ENCODE measurements at places on chromosomes 13 and 19.
A peak's percentile ranks its signal among the peaks of the same experiment; 100 is the strongest.

GRCh38 chr13:53885997-53886396 lies 857.4 kb downstream of the OLFM4 start:
- no peak for DNase-seq

GRCh38 chr19:28899703-28900102 lies 313.2 kb downstream of the UQCRFS1 start:
- DNase-seq, result no peak

GRCh38 chr13:103615771-103616170 lies 549.6 kb upstream of the SLC10A2 start:
- no peak for DNase-seq

DNA sequence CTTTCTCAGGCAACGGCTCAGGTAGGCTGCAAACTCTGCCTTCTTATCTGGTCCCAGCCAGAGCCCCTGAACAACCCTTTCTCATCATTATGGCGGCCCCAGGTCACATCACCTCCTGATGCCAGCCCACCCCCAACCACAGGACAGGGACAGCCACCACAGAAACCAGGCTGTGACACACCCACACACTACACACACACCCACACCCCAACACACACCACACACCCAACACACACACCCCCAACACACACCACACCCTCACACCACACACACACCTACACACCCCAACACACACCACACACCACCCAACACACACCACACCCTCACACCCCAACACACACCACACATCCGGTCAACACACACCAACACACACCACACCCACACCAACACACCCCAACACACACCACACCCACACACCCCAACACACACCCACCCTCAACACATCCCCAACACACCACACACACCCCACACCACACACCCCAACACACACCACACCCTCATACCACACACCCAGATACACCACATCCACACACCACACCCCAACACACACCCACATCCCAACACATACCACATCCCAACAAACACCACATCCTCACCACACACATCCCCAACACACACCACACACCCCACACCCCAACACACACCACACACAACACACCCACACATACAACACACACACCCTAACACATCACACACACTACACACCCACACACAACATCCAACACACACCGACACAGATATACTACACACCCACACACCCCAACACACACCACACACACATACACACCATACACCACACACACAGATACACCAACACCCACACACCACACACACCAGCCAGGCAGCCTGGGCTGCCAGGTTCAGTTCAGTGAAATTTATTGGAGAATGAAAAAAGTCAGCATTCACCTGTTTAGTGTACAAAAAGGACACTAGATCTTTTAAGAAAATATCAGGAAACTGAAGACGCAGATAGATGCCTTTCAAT lies 4.2 kb upstream of the ISYNA1 start:
- no peak for DNase-seq

- no peak for DNase-seq
Measured at GRCh38 chr19:33509774-33510173, 11.8 kb downstream of the PEPD start.

DNA sequence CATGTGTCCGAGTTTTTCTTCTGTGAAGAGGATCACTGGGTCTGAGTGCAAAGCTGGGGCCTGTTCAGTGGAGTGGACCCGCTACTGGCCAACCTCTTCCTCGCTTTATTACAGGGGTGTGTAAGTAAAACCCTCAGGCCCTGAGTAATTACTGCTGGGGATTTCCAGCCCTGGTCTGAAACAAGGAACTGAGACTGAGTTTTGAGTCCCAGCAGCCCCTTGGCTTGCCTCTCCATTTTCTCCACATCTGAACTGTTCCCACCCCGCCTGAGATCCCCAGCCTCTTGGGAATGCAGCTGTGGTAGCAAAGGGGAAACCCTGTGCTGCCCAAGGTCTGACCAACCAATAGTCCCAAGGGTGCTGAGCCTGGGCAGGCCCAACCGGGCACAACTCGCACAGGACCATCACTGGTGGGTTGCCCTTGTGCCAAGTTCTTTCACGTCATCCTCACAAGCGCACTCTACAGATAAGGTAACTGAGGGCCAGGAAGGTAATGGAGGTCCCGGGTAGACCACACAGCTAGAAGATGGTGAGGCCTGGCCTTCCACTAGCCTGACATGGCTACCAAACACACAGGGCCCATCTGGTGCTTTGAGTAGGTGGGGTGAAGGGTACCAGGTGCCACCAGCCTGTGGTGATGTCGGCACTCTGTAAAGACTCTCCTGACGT lies 13.7 kb upstream of the SLC35E1 start:
- no peak for DNase-seq

- no peak for DNase-seq
Measured at GRCh38 chr19:44668985-44669764, 2.1 kb upstream of the CEACAM19 start.

DNA sequence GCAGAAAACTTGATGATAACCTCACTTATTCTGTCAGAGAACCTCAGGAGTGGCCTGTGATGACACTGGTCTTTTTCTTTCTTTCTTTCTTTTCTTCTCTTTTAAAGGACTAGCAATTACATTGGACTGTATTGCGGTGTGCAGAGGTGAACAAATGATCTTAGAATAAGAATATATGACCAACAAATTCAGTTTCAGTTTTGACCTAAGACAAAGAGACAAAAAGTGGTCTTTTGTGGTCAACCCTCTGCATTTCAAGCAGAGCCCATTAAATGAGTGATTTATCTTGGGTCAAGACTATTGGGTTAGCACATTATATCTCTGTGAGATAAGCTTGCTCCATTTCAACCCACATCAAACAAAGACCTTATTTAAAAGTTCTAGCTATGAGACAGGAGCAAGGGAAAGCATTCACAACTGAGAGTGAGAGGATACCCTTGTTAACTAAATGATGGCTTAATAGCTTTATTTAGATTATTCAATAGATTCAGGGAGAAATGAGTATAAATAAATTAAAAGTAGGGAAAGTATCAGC lies 644.4 kb downstream of the PCDH9 start:
- DNase-seq, result no peak

- DNase-seq, result no peak
Measured at GRCh38 chr19:27748551-27749152, 1464.3 kb downstream of the UQCRFS1 start.

DNA sequence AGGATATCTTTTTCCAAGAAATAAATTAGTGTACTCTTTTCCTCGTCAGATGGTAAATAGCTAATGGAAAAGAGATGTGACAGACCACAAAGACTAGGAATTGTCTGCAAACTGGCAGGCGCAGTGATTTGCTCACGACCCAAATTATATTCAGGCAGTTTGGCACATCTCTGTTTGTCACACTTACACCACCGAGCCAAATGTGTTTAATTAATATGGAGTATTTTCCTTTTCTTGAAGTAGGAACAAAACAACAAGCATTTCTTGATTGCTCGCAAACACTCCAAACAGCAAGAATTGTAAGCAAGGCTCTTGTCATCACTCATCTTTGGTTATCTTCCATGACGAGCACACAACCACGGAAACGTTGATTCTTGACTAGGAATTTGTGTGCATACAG lies 884.2 kb downstream of the PCDH9 start:
- no peak for DNase-seq

DNA sequence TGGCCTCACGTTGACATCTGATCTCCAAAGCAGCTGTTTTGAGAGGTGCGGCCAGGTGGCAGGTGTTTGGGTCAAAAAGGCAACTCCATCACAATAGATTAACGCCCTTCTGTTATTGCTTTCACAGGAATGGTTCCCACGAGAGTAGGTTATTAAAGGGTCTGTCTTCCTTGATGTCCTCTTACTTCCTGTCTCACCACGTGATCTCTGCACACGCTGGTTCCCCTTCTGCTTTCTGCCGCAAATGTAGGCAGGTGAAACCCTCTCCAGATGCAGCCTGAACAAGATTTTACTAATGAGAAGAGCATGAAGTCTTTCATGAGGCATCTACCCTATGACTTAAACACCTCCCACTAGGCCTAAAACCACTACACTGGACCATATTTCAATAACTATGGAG lies 22.8 kb upstream of the ZNF564 start:
- no peak for DNase-seq

DNA sequence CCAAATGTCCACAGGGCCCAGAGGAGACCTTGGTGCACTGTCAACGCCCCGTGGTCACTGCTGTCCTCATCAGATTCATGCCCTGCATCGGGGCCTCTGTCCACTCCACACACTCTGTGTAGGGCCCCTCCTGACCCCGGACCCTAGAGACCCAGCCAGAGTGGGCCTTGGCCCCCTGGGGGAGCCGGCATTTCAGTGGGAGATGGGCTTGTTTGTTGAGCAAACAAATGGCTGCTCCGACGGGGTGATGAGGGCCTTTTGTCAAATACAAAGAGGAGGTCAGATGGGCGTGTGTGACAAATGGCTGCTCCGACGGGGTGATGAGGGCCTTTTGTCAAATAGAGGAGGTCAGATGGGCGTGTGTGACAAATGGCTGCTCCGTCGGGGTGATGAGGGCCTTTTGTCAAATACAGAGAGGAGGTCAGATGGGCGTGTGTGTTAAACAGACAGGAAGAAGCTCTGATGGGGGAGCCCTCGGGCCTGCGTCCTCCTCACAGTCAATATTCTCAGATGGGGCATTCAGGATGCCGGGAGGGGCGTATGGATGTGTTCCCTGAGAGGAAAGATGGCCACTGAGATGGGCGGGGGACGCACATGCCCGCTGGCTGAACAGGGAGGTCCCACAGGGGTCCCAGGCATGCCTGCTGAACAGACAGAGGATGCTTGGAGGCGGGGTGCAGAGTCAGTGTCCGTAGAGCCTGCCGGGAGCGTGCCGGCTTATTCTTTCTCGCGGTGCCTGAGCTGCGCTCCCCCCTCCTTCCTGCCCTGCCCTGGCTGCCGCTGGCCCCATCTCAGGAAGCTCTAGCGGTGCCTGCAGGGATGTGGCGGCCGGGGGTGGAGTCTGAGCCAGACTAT lies 36.3 kb downstream of the SMIM24 start:
- DNase-seq, result peak; percentile 82

DNA sequence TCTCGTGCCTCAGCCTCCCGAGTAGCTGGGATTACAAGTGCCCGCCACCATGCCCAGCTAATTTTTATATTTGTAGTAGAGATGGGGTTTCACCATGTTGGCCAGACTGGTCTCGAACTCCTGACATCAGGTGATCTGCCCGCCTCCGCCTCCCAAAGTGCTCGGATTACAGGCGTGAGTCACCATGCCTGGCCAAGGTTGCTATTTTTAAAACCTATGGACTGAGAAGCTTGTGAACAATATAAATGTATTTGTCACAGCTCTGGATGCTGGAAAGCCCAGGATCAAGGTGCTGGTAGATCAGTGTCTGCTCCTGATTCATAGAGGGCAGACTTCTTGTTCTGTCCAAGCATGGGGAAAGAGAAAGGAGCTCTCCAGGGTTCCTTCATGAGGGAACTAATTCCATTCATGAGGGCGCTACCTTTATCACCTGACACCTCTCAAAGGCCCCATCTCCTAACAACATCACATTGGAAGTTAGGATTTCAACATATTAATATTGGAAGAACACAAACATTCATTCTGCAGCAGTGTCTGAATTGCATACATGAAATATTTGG lies 16.1 kb downstream of the CARD8 start:
- no peak for DNase-seq

- DNase-seq, result no peak
Measured at GRCh38 chr13:61258185-61258584, 157.5 kb downstream of the PCDH20 start.

- no peak for DNase-seq
Measured at GRCh38 chr19:33424181-33424580, 50.7 kb downstream of the CEBPG start.

- no peak for DNase-seq
Measured at GRCh38 chr13:82298106-82298505, 1584.2 kb downstream of the SLITRK1 start.

- DNase-seq, result peak; percentile 35
Measured at GRCh38 chr13:111338841-111339240, 18.4 kb downstream of the TEX29 start.

- DNase-seq, result peak; percentile 74
Measured at GRCh38 chr19:39304701-39305571, 8.7 kb downstream of the IFNL1 start.

- DNase-seq, result no peak
Measured at GRCh38 chr19:42403586-42403985, 13.5 kb upstream of the CNFN start.

- peak; percentile 68 for DNase-seq
Measured at GRCh38 chr19:51094696-51095279, 12.1 kb upstream of the KLK14 start.

GRCh38 chr19:3176715-3177501 lies 1.7 kb upstream of the S1PR4 start:
- peak; percentile 88 for DNase-seq

- no peak for DNase-seq
Measured at GRCh38 chr19:19568802-19569756, 31.0 kb downstream of the CILP2 start.

DNA sequence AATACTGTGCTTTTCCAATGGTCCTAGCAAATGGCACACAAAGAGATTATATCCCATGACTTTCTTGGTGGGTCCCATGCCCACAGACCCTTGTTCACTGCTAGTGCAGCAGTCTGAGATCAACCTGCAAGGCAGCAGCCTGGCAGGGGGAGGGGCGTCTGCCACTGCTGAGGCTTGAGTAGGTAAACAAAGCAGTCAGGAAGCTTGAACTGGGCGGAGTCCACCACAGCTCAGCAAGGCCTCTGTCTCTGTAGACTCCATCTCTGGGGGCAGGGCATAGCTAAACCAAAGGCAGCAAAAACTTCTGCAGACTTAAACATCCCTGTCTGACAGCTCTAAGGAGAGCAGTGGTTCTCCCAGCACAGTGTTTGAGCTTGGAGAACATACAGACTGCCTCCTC lies 82.9 kb downstream of the ZNF737 start:
- DNase-seq, result no peak

DNA sequence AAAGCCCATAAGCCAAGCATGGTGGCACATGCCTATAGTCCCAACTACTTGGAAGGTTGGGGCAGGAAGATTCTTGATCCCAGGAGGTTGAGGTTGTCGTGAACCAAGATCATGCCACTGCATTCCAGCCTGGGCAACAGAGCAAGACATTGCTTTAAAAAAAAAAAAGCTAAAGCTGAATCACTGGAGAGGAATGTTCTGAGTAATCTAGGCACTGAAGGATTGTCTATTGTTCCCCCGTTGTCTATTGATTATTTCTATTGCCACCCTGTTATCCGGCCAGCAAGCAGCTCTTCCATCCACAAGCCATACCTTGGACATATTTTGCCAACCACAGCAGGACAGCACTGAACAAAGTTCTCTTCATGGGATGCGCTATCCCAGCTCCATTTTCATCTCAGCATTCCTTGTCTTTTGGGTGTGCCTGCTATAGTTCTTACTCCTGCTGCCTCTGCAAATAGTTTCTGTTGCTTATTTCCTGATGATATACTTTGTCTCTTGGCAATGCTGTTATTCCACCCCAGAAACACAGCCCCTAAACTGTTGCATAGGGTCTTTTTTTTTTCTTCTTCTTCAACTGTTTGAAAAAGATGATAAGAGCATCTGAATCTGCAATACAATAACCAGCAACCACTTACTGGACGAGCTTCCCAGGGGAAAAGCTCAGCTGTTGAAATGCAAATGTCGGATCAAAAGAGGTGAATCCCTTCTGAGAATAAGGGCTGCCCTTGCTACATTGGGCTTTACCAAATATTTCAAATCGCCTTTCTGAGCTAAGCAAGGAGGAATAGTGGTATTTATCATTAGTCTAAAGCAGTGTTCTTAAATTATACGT lies 22.2 kb upstream of the SIAH3 start:
- peak; percentile 82 for DNase-seq

- DNase-seq, result no peak
Measured at GRCh38 chr13:98293570-98294142, 116.6 kb upstream of the RNF113B start.

GRCh38 chr13:30412346-30412745 lies 9.9 kb upstream of the UBE2L5 start:
- DNase-seq, result no peak

- DNase-seq, result no peak
Measured at GRCh38 chr13:92463134-92463533, 763.5 kb upstream of the GPC6 start.

Data from islet precursor cell (in vitro differentiated cells).